Activated CD4-positive, alpha-beta T cell treated with anti-CD3 and anti-CD28 coated beads, Interleukin-2, Interleukin-6, amounts not matched to agents 100 ng/mL and 50 ng/mL, durations not matched to agents 16 hours and 8 hours (primary cell): ENCODE measurements at places on chromosomes 11 and 22.
A peak's percentile ranks its signal among the peaks of the same experiment; 100 is the strongest.

GRCh38 chr11:105713696-105714095, 103.8 kb downstream of the GRIA4 start:
- no peak for DNase-seq

DNA sequence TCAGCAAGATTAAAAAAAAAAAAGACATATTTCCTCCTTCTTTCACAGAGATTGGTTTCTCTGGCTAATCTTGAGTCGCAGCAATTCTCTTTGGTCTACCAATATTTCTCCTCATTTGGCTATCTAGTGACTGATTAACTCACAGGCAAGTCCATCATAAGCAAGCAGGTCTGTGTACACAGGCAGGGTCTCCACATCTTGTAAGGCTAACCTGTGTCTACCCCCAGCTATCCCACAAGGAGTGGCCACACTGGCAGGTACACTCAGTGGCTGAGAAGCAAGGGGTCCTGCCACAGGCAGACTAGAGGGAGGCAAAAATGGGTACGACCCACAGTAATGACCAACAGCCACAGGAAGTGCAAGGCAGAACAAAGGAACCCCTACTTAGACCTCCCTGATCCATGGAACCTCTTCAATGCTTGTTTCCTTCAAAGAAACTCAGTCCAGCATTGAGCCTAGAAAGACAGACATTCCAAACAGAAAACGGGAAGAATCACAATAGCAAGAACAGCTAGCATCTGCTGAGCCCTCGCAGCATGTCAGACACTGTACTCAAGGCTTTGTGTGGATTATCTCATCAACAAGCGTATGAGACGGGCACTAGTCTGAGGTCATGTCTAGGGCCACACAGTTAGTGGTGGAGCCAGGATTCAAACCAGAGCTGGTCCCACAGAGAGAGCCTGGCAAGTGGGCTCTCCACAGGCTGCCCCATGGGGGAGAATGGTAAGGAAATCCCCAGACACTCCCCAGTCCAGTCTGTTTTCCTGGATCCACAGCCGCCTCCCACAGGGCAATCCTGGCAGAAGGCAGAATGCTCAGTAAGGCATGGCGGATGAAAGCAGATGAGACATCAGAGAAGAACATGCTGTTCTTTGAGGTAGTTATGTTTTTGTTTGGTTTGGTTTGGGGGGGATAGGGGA, 34.3 kb downstream of the PLEKHA7 start:
- no peak for DNase-seq

- no peak for DNase-seq
Observed at GRCh38 chr11:82929121-82929520, 27.6 kb downstream of the DDIAS start.

GRCh38 chr11:100890789-100891188, 203.7 kb downstream of the ARHGAP42 start:
- no peak for DNase-seq

- DNase-seq = peak; percentile 70
Observed at GRCh38 chr22:40036591-40037225, 42.0 kb downstream of the FAM83F start.

DNA sequence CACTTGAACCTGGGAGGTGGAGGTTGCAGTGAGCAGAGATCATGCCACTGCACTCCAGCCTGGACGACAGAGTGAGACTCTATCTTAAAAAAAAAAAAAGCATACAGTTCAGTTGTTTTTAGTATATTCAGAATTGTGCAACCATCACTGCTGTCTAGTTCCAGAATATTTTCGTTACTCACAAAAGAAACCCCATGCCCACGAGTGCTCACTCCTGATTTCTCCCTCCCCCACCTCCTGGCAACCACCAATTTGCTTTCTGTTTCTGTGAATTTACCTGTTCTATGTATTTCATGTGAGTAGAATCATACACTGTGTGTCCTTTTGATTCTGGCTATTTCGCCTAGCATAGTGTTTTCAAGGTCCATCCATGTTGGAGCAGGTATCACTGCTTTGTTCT, 24.8 kb downstream of the PTPRJ start:
- peak; percentile 69 for DNase-seq

DNA sequence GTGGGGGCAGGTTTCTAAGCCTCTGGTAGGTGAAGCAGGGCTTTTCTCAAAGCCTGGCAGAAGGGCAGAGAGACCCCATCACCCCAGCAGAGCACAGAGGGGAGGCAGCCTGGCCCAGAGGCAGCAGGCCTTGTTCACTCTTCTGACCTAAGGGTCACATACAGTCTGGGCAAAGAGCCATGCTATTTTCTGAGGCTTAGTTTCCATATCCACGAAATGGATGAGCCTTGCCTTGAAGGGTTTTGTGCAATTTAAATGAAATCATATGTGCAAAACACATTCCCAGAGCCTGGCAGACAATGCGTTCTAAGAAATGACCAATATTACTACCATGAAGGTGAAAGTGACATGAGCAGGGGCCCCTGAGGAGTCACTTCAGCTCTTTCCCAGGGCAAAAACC, 44.5 kb downstream of the HIRA start:
- no peak for DNase-seq

GRCh38 chr11:125287491-125288210, 123.1 kb downstream of the PKNOX2 start:
- no peak for DNase-seq

- DNase-seq = no peak
Observed at GRCh38 chr11:95674657-95675358, 114.8 kb downstream of the FAM76B start.

GRCh38 chr22:20312396-20313191, 7.3 kb downstream of the DGCR6L start:
- no peak for DNase-seq

DNA sequence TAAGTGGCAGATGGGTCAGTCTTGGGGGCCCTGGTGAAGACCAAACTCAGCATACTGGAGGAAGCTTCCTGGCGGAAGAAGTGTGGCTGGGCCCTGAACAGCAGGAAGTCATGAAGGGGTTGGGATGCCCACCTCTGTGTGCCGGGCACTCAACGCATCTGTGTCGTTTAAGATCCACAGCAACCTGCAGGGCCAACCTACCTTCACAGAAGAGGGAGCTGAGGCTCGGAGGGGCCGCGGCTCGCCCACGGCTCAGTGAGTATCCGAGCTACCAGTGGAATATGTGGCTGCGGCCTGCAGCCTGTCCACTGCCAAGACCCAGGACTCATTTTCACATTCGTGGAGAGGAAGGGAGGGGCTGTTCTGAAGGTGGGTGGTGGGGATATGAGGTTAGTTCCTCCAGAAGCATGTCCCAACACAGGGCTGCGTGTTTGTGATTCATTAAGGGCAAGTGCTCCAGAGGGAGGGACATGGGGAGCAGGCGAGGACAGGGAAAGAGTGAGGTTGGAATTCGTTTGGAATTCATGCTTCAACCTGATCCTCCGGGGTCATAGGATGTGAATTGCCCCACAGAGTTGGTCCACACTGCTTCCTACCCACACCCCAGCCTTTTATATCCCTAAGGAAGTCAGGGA, 99.6 kb downstream of the MPPED1 start:
- no peak for DNase-seq

GRCh38 chr11:6438979-6439571, 1.7 kb downstream of the HPX start:
- DNase-seq = peak; percentile 41

DNA sequence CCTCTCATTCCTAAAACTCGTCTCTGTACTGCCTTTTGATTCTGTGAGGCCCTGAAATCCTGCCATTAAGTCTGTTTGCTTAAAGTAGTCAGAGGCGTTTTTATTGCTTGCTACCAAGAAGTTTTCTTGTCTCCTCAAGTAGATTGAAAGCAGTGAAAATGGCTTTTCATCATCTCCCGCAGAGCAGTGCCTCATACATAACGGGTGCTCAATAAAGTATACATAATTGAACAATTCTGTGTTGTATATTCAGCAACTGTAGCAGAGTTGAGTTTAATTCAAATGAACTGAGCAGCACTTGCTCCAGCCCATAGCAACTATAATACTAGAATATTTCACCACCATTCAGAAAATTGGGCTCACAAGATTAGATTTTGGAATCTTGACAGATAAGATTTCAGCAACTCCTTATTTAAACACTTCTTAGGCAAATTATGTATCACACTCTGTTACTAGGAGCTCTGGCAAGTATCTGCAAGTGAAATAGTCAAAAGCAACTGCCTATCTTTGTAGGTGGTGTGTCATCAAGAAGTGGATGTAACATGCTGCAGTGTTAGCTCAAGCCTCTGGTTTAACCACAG, 20.0 kb downstream of the FIBIN start:
- DNase-seq = no peak

DNA sequence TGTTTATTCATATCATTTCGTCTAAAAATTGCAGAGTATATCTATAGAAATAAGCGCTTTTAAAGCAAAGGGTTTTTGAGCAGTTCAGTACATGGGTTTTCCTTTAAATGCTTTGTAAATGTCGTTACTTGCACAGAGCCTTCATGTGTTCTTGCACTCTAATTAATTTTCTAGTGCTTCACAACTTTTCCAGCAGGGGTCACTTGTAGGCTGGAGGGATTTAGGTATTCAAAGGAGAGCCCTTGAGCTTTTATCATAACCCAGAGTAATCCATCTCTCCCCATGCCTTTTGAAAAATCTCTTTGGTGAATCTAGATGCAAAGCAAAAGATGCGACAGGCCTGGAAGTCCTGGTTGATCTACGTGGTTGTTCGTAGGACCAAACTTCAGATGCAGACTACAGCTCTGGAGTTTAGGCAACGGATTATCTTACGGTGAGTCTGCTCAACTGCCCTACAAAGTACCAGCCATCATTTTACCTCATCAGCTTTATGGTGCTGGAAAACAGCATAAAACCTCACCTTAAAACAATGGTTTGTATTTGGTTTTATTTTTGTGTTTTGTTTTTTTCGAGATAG, 60.4 kb downstream of the SFI1 start:
- DNase-seq = peak; percentile 44

- peak; percentile 61 for DNase-seq
Observed at GRCh38 chr11:70467201-70468085, 69.1 kb downstream of the CTTN start.

DNA sequence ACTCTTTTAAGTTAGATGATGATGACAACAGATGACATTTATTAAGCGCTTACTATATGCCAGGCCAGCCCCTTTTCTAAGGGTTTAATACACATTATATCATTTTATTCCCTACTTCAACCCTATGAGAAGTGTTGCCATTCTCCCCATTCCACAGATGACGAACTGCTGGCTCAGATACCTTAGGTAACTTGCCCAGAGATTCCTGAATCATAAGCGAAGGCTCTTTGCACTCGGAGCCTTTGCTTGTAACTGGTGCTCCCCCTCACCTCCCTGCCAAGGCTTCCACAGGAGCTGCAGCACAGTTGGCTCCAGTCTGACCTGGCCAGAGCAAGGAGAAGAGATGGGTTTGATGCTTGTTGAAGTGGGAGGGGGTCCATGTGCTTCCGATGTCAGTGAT, 43.0 kb downstream of the DBX1 start:
- DNase-seq = no peak

DNA sequence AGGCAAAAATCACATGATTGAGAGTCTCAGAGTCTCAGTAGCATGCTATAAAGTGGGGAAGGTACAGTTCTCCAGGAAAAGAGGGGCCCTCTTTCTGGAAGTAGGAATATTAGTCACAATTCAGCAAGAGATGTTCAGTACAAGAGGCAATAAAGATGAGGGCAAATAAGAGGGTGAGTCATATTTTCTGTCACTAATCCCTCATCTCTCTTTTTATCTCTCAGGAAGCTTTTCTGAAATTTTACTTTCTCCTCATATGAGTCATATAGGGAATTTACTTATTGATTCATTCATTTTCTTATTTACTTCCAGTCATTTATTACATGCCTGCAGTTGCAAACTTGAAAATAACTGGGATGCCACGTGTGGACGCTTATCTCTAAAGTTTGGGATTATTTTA, 3.4 kb upstream of the NXPE1 start:
- DNase-seq = peak; percentile 5

DNA sequence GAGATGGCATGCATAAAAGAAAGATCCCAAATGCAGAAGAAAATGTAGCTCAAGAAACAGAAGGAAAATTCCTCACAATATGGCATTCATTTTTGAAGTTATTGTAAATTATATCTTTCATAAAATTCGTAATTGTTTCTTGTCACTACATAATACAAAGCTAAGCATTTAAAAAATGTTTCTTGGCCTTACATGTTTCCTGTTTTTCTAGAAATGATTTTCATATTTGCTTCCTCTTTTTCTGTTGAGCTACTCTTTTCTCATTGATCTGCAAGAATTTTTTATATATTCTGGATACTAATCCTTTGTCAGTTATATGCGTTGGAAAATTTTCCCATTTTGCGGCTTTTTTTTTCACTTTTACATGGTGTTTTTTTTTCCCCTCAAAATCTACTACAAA, 48.0 kb downstream of the ENTHD1 start:
- no peak for DNase-seq

- no peak for DNase-seq
Observed at GRCh38 chr22:42368379-42369249, 63.6 kb downstream of the NFAM1 start.

GRCh38 chr11:61332281-61332796, 566 bp downstream of the DDB1 start:
- DNase-seq = no peak

DNA sequence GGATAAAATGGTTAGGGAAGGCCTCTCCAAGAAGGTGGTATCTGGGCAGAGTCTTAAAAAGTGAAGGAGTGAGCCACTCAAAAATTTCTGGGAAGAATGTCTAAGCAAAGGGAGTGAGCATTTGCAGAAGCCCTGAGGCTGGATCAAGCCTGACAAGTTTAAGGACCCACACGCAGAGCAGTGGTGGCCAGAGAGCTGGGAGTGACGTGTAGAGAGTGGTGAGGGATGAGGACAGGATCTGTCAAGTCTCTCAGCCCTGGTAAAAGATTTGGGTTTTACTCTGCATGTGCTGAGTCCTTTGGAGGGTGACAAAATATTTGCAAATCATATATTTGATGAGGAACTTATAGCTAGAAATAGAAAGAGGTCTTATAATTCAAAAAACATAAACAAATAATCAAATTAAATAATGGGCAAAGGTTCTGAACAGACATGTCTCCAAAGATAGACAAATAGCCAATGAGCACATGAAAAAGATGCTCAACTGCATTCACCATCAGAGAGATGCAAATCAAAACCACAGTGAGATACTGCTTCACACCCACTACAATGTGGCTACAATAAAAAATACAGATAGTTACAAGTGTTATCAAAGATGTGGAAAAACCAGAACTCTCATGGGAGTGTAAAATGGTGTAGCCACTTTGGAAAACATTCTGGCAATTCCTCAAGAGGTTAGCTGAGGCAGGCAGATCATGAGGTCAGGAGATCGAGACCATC, 107.2 kb upstream of the NNMT start:
- DNase-seq = no peak

DNA sequence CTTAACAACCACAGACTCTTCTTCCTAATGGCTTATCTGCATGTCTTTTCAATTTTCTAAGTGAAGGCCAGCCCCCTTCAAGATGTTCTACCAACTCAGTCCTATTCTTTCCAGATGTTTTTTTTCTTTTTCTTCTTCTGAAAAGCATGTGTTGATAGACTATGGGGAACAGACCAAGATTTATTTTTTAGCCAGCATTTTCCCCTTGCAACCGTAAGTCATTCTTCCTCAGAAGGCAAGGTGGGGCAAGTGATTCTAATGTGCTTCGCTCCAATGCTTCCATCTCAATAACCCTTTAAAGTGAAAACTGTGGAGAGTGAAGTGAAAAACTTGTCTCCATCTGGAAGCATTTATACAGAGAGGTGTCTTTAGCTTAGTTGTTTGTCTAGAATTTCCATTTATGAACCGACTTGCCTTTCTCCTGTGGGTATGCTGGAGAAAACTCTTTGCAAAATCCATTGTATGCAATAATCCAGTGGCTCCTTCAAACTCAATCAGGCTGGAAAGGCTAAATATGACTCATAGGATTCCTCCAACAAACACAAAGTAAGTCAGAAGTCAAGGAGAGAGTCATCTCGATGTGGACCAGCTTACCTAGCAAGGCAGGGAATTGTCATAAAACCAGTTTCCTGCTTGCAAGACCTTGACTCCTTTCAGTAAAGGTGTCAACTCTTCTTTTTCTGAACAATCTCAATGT, 83.7 kb downstream of the MAML2 start:
- DNase-seq = peak; percentile 36
